Stimulated activated naive CD4-positive, alpha-beta T cell (primary cell): ENCODE measurements at places on chromosomes 4 and X.

DNA sequence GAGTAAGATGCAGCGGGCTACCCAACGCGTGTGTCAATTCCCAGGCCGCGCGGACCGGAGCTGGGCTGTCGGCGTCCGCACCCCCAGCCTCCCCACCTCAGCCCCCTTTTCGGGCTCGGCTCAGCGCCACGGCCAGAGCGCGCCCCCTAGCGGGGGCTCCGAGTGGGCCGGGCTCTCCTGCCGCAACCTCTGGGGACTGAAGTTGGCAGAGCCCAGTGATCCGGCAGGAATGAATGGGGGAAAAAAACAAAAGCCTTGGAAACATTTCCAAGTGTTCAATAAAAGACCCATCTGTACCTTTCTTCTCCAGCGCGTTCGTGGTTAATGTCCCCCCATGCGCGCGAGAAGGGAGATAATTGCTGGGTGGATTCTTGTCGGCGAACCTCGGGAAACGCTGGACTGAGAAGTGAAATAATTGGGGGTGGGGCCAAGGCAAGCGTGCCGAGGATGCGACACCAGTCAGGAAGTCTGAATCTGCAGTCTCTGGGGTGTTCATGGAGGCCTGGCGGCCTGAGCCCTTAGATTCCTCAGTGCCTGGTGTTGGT, 5.2 kb upstream of the ARX start:
- peak; percentile 16 for DNase-seq

GRCh38 chrX:1248331-1249061, 20.1 kb upstream of the CSF2RA start:
- peak; percentile 17 for DNase-seq

GRCh38 chr4:6345096-6345830, 75.6 kb downstream of the WFS1 start:
- DNase-seq: no peak

GRCh38 chr4:61934198-61934597, 734.1 kb downstream of the ADGRL3 start:
- no peak for DNase-seq

GRCh38 chr4:35884714-35885480, 359.4 kb downstream of the ARAP2 start:
- no peak for DNase-seq

DNA sequence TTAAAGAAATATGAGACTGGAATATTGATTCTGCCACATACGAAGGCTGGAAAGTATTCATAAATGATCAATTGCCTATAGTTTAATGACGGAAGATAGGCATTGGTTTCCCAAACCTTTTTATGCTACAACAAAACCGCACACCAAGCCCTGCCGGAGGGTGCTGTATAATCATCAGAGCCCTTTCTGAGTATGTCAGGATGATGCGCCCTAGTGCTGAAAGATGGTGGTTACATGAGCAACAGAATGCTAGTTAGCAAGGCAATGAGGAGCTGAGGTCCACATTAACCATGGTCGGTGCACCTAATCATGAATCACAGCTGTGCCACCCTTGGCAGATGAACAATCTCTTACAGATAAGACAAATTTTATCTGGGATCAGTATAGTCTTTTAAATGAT, 491.1 kb downstream of the PACRGL start:
- DNase-seq: no peak

- DNase-seq: no peak
Observed at GRCh38 chrX:38183596-38183995, 37.1 kb downstream of the SRPX start.

- no peak for DNase-seq
Observed at GRCh38 chrX:33379839-33380238, 168.5 kb upstream of the DMD start.

DNA sequence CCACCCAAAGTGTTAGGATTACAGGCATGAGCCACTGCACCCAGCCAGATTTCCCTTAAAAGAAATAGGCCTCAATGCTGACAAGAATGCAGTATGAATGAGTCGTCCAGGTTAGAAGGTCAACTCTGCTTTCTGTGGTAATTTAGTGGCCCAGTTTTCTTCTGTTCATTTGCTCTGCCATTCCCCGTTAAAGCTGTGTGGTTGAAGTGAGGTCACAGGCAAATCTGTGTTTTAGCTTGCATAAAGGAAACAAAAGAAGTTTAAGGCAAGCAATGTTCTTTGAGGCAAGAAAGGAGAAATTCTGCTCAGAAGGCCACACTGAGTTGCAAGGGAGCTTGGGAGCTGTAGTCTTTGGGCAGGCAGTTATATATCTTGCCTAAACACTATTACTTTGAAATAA, 176.8 kb downstream of the LARP7 start:
- DNase-seq: no peak

GRCh38 chrX:35800474-35800873, 2.3 kb downstream of the MAGEB16 start:
- no peak for DNase-seq
